ENCODE measurements at places on chromosomes 2 and 18.
A peak's percentile ranks its signal among the peaks of the same experiment; 100 is the strongest.

DNA sequence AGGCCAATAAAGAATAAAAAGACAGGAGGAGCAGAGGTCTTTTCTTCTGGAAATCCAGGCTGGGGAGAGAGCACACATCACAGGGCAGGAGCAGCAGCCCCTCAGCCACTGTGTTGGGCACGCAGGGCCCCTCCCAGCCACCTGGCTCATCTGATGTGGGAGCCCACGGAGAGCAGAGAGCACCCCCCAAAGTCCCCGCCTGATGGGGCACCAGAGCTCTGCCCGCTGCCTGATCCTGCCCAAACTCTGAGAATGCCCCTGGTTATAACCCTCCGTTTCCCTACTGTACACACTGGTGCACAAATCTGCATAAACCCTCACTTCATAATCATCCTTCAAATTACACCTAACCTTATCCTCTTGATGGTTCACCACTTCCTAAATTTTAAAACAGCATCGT is 111.3 kb downstream of the HDAC4 start:
- peaks cover 59% of the 10 kb centered on the region for H3K4me1 ChIP-seq
- peak overlapping the region; percentile 86 for H3K27ac ChIP-seq
- peak overlapping the region; percentile 2 for H3K4me3 ChIP-seq
- DNase-seq: no peak

GRCh38 chr2:9141091-9141667 is 65.4 kb upstream of the ASAP2 start:
- DNase-seq: no peak
- no peak overlapping the region for H3K27ac ChIP-seq
- no peaks in the 10 kb centered on the region for H3K36me3 ChIP-seq
- H3K4me1 ChIP-seq: peaks cover 9% of the 10 kb centered on the region

- DNase-seq: no peak
- no peak overlapping the region for H3K4me3 ChIP-seq
- H3K27me3 ChIP-seq: no peaks in the 10 kb centered on the region
- peak overlapping the region; percentile 39 for H3K27ac ChIP-seq
These were observed 64.5 kb downstream of the ANKRD44 start for GRCh38 chr2:197245829-197246804.

GRCh38 chr2:192675681-192676080 is 480.9 kb upstream of the TMEFF2 start:
- DNase-seq: no peak
- no peak overlapping the region for H3K27ac ChIP-seq
- no peaks in the 10 kb centered on the region for H3K4me1 ChIP-seq
- H3K4me3 ChIP-seq: no peak overlapping the region
- H3K27me3 ChIP-seq: no peaks in the 10 kb centered on the region
- no peaks in the 10 kb centered on the region for H3K36me3 ChIP-seq

GRCh38 chr18:39238981-39239660 is 1673.5 kb upstream of the CELF4 start:
- H3K36me3 ChIP-seq: no peaks in the 10 kb centered on the region
- DNase-seq: no peak
- no peak overlapping the region for H3K27ac ChIP-seq

DNA sequence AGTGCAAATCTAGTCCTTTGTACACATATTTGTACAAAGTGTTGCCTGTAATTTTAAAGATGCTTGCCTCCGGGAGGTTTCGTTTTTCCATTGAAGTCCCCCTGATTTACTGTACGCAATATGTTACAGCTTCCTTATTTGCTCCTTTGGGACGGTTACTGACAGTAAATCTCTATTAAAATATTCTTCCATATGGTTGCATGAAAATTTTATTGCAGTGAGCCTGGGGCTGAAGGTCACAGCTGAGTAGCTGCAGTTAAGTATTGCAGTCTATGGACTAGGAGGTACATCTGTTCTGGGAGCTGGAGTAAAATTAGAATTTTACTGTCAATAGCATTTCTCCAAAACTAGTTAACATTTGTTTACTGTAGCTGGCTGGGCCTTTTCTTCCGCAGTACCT is 119.2 kb downstream of the ETAA1 start:
- H3K27ac ChIP-seq: no peak overlapping the region
- no peak overlapping the region for H3K4me3 ChIP-seq
- no peak for DNase-seq
- H3K36me3 ChIP-seq: no peaks in the 10 kb centered on the region
- no peaks in the 10 kb centered on the region for H3K4me1 ChIP-seq

GRCh38 chr2:165440367-165440766 is 29.1 kb upstream of the CSRNP3 start:
- DNase-seq: no peak
- H3K27me3 ChIP-seq: peaks cover 1% of the 10 kb centered on the region
- H3K4me3 ChIP-seq: no peak overlapping the region
- no peaks in the 10 kb centered on the region for H3K36me3 ChIP-seq
- H3K27ac ChIP-seq: no peak overlapping the region
- peaks cover 2% of the 10 kb centered on the region for H3K4me1 ChIP-seq

GRCh38 chr2:237765875-237766274 is 32.7 kb upstream of the RBM44 start:
- peaks cover 53% of the 10 kb centered on the region for H3K36me3 ChIP-seq
- peaks cover 5% of the 10 kb centered on the region for H3K4me1 ChIP-seq
- H3K27ac ChIP-seq: no peak overlapping the region
- no peaks in the 10 kb centered on the region for H3K27me3 ChIP-seq
- H3K4me3 ChIP-seq: no peak overlapping the region

- H3K4me3 ChIP-seq: peak overlapping the region; percentile 88
- no peak for DNase-seq
- peaks cover 17% of the 10 kb centered on the region for H3K36me3 ChIP-seq
These were observed 751 bp upstream of the NMI start for GRCh38 chr2:151289972-151290866.

DNA sequence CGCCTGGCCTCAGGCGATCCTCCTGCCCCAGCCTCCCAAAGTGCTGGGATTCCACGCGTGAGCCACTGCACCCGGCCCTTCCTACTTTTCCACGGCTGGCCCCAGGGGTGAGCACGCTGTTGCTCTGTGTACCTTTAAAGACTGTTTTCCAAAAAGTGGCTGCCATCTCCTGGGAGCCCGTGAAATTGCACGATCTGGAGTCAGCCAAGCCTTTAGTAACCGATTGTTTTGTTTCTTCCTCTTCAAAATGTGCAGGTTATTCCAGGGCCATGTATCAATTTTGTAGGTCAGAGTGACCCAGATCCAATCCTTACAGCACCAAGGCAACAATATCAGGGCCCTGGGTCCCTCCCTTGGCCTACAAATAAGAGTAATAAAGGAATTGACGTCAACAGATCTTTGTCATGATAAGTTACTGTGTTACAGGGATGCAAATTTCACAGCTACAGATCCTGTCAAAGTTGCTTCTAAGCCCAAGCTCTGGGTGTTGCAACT is 135.6 kb upstream of the ZNF236 start:
- peak overlapping the region; percentile 46 for H3K4me3 ChIP-seq
- no peak for DNase-seq
- peaks cover 34% of the 10 kb centered on the region for H3K27me3 ChIP-seq

DNA sequence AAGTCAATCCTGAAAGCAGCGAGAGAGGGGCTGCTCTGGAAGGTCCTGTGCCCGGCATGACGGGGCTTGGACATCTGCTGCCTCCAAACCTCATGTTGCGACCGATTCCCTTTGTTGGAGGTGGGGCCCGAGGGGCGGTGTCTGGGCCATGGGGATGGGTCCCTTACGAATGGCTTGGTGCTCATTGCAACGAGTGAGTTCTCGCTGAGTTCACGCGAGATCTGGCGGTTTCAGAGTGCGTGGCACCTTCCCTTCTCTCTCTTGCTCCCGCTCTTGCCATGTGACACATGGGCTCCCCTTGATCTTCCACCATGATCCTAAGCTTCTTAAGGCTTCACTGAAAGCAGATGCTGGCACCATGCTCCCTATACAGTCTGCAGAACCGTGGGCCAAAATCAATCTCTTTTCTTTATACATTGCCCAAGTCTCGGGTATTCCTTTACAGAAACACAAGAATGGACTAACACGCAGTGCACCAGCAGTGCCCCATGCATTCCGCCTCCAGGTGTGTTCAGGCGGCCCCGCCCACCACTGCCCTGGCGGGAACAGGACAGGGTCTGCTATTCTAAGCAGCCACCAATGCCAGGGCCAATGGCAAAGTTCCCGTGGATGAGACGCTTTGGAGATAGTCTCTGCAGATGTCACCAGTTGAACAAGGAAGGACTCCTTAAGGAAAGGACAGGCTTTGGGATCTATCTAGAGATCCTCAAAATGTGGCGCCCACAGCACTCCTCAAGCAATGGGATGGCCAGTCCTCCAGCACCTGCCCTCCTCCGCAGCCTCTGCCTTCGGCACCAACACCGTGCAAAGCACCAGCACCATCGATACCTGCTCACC is 63.4 kb downstream of the ZNF516 start:
- DNase-seq: no peak
- H3K27me3 ChIP-seq: no peaks in the 10 kb centered on the region
- peaks cover 65% of the 10 kb centered on the region for H3K36me3 ChIP-seq
- H3K4me3 ChIP-seq: no peak overlapping the region
- peaks cover 22% of the 10 kb centered on the region for H3K4me1 ChIP-seq
- H3K27ac ChIP-seq: no peak overlapping the region

GRCh38 chr2:1625281-1626001 is 118.9 kb downstream of the PXDN start:
- no peak overlapping the region for H3K27ac ChIP-seq
- no peak overlapping the region for H3K4me3 ChIP-seq
- H3K36me3 ChIP-seq: peaks cover 4% of the 10 kb centered on the region
- no peak for DNase-seq

- no peaks in the 10 kb centered on the region for H3K4me1 ChIP-seq
- H3K36me3 ChIP-seq: no peaks in the 10 kb centered on the region
- peaks cover 8% of the 10 kb centered on the region for H3K27me3 ChIP-seq
- H3K27ac ChIP-seq: no peak overlapping the region
- no peak for DNase-seq
These were observed 123.5 kb downstream of the OSBPL6 start for GRCh38 chr2:178317811-178318210.

DNA sequence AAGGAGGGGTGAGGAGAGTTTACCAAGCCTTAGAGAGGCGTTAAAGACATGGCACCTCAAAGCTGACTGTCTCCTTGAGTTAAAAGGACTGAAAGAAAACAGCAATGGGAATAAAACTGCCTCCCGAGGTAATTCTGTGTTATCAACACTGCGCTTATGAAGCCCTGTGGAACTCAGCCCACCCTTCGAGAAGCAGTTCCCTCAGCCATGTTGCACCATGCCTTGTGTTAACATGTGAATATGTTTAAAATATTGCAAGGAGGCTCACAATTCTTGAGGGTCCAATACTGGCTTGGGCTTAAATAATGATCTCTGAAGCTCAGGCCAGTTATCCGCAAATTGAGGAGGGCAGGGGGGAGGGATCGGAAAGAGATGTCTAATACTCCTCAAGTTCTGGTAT is 14.7 kb downstream of the KLF7 start:
- DNase-seq: no peak
- H3K27me3 ChIP-seq: no peaks in the 10 kb centered on the region
- no peak overlapping the region for H3K27ac ChIP-seq
- peaks cover 69% of the 10 kb centered on the region for H3K4me1 ChIP-seq

DNA sequence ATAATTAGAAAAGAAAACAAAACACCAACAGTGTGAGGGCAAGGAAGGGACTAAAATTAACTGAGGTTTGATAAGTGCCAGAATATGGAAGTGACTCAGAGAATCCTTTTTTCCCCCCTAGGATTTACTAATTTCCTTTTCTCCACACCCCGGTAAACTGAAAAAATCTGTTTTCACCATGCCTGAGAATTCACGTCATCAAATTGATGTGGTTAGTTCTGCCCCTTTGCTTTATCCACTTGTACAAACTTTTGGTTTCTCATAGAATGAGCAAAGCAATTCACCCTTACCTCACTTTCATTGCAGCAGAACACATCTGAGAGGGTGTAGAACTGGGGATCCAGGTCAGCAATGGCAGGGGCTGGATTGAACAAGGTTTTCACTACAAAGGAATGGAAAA is 57.8 kb downstream of the RBKS start:
- H3K36me3 ChIP-seq: peaks cover 38% of the 10 kb centered on the region
- H3K4me3 ChIP-seq: no peak overlapping the region
- H3K27ac ChIP-seq: no peak overlapping the region
- H3K27me3 ChIP-seq: no peaks in the 10 kb centered on the region
- no peak for DNase-seq

All from stimulated activated naive B cell treated with anti-CD40 and anti-IgM and Interleukin-4, amounts not matched to agents 10 μg/mL and 1 μg/mL and 100 μg/mL, for 72 hours (primary cell).